NK-92 treated with Interleukin-12 subunit alpha and Interleukin-12 subunit beta, amount 100 ng/mL, for 24 hours (cell line): ENCODE measurements at places on chromosomes 11 and 22.
A peak's percentile ranks its signal among the peaks of the same experiment; 100 is the strongest.

DNA sequence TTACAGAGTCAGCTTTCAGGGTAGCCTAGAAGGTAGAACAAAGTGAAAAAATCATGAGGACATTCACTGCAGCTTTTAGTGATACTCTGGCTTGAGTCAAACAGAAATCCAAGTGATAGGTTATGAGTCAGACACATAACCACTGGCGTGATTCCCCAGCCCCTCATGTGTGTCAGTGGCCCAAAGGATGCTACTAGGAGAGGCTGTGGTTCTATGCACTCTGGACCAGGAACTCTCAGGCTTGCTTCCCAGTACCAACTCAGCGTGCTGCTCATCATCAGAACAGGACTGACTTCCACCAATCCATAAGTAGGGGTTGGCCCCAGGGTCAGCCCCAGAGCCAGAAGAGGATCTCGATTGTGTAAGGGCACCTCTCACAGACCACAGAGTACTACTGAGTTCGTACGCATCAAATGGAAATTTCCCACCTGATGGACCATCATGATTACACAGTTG is 116.8 kb downstream of the MED15 start:
- DNase-seq: no peak

- DNase-seq: no peak
These were observed 295.5 kb downstream of the ETS1 start for GRCh38 chr11:128291835-128292234.

DNA sequence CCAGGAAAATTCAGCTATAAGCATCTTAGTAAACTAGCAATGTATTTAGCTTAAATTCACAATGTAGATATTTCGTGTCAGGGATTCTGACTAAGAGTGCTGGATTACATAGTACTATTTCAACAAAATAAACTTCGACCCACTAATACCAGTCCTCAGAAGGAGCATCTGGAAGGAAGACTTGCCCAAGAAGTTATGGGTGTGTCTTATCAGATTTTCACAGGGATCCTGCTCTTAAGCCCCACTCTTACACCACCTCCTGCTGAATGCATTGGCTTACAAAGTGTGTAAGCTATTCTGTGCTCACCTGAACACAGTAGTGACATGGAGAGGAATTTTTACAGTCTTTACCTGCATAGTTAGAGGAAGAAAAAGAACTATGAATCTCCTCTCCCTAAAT is 35.4 kb upstream of the ANO5 start:
- DNase-seq: no peak

DNA sequence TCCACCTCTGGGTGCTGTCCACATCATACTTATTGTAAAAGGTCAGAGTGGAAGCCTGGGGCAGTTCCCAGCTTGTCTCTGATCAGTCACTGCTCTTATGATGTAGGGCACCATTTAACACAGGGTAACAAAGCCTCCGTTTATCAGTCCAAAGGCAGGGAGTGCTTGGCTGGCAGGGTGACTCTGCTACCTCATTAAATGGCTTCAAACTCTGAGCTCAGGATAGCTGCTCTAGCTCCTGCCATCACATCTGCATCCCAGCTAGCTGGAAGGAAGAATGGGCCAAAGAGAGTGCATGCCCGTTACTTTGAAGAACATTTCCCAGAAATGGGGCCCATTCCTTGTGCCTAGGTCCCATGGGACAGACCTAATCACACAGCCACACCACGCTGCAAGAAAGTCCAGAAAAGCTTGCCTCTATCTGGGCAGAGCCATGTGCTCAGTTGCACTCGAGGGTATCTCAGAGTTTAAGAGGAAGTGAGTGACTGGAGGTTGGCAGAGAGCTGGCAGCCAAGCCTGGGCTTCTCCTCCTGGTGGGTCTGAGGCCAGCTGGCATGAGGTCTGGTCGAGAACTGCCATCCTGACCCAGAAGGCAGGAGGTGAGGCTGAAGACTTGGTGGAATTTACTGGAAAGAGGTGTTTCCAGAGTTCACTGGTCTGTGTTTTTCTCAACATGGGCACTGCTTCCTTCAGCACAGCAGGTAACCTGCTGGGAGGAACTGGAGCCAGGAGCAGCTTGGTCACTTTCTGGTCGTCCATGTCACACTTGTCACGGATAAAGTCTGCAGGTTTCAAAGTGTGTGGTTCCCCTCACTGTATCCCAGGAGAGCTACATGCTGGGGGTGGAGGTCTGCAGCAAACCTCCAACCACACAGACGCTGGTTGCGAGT is 935.7 kb downstream of the BRD1 start:
- DNase-seq: no peak

DNA sequence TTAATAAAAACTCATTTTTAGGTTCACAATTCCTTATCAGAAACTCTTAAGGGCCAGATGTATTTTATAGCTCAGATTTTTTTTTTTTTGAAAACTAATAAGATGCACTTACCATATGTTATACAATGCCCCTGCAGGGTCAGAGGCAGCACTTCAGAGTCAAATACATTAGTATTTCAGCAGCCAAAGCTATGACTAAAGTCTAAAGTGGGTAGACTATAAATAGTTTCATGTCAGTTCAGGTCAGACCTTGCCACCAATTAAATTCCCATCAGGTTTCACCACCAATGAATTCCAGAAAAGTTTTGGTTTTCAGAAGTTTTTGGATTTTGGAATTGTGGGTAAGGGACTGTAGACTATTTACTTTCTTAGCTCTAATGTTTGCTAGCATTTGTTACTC is 75.9 kb downstream of the FAM83F start:
- DNase-seq: no peak

DNA sequence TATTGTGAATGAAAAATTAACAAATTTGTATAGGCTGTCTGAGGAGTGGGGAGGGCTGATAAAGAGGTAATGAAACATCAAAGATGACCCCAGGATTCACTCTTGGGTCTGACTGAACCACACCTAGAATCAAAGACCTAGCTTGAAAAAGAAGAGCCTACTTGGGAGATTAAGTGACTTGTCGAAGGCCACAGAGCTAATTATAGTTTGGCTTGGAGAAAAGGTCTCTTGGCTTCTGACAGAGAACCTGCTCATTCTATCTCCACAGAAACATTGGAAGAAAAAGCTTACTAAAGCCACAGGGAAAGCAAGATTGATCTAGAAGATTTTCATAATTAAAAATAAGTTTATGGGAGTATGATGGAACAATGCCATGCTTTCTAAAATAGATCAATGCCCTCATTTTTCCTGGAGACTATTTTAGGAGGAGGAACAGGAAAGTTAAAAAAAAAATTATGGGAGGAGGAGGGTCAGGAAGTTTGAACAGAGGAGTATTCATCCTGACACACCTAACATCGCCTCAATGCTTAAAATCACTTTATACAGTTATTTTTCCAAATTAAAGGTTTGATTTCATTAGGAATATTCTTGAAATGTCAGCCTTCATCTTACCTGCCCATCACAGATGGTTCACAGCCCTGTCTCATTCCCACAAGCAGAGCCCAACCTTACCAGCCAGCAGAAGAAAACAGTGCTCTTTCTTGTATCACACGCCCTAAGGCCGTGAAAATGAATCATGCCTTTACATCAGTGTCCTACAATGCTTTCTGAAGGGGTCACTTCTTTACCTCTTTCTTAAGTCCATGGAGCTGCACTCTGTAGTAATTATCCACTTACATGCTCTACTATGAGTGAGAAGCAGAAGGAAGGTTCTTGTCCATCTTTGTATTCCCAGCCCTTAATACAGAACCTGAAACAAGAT is 231.1 kb upstream of the MPPED2 start:
- no peak for DNase-seq

GRCh38 chr11:77136074-77136473 is 8.0 kb downstream of the MYO7A start:
- no peak for DNase-seq

GRCh38 chr11:2413742-2414579 is 13.4 kb downstream of the TSSC4 start:
- DNase-seq: no peak

DNA sequence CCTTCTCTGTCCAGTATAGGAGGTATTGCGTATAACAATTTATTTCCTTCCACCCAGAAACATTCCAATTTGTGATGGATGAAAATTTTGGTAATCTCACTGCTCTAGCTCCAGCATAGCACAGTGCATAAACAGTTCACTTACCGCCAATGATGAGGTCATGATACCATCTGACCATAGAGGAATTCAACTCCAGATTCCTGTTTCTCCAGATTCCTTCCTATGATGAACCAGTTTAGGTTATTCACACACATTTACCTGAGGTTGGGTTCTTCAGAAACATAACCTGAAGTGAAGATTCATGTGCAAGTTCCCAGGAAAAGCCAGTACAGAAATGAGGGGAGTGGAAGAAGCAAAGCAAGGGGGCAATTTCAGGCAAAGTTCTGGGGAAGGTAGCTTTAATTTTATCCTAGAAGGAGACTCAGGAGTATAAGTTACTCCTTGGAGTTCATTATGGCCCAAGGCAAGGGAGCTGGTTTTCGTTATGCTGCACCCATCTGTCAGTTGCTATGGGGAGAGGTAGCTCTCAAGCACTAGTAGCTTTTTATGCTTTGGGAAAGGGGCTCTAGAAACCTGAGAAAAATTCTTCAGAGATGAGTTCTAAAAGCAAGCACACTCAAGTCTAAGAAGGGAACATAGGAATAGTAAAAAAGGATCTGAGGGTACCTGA is 121.6 kb downstream of the CASP12 start:
- DNase-seq: no peak

DNA sequence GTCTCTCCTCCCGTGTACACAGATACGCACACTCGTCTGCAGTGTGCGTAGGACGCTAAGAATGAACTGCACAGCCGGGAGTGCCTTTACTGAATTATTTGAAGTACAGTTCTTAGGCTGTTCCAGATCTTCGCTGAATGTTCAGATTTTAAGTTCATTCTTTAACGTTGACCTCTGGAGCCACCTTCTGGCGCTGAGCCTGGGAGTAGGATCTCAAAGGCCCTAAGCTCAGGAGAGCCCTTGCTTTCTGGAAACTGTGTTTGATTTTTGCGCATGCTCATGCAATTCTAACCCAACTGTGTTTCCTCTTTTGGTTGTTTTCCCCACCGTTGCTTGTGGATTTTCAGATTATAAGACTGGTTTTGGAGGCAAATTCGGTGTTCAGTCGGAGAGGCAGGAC is 22.8 kb downstream of the CTTN start:
- no peak for DNase-seq

- no peak for DNase-seq
These were observed 38.3 kb upstream of the CEP295 start for GRCh38 chr11:93623179-93623578.

DNA sequence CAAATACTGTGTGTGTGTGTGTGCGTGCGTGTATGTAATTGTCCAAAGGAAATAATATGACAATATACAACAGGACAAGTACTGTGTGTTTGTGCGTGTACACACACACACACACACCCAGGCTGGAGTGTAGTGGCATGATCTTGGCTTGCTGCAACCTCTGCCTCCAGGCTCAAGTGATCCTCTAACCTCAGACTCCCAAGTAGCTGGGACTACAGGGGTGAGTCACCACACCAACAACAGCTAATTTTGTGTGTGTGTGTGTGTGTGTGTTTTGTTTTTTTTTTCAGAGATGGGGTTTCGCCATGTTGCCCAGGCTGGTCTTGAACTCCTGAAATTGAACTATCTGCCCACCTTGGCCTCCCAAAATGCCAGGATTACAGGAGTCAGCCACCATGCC is 61.5 kb downstream of the NUP98 start:
- DNase-seq: no peak

DNA sequence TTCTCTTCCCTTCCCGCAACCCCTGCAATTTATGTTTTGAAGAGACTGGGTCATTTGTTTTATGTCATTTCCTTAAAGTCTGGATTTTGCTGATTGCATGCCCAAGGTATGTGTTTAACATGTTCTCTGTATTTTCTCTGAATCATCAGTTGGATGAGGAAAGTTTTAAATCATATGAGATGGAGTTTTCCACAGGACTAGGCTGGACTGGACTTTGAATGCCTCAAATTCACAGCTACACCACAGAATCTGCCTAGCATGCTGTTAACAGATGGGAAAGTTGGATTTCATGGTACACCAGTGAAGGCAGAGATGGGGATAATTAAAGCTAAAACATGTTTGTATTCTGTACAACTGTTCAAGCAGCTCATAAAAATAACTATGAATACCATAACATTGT is 62.6 kb downstream of the CWC15 start:
- DNase-seq: no peak

- no peak for DNase-seq
These were observed 44.7 kb upstream of the SEPTIN5 start for GRCh38 chr22:19669570-19669969.

DNA sequence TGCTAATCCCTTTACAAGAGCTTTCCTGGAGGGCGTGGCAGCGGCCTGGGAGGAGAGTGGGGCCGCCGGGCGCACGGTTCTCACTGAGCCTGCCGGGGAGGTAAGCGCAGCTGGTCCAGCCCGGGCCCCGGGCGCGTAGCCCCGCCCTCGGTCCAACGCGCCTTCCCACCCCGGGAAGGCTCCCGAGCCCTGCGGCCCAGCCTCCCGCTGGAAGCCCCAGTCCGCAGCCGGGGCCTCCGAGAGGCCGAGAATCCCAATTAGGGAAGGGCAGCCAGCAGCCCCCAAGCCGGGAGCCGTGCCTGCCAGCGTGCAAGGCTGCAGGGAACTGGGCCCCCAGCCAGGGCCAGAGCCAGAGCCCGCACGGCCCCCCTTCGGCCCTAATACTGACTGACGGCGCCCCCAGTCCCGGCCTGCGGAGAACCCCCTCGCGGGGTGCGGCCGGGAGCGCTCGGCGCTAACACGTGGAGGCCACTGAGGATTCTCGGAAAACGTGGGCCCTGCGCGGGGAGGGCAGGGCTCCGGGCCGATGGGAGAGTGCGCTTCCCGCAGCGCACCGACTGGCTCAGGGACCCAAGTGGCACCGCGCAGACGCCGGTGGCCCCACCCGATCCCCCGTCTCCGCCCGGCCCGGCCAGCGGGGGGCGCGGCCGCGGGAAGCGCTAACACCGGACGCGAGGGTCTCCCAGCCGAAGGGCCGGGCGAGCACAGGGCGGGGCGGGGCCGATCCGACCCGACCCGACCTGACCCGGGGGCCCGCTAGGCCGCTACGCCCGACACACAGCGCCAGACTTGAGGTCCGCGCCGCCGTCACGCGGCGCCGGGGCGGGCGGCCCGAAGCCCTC is 5.7 kb downstream of the ZFTA start:
- DNase-seq: no peak

- DNase-seq: no peak
These were observed 11.9 kb downstream of the OTOG start for GRCh38 chr11:17558916-17559315.

GRCh38 chr22:50445071-50445879 is 29.6 kb downstream of the SBF1 start:
- no peak for DNase-seq

GRCh38 chr11:57842873-57843272 is 81.3 kb downstream of the CTNND1 start:
- no peak for DNase-seq

- DNase-seq: peak; percentile 54
These were observed 564 bp downstream of the THAP12 start for GRCh38 chr11:76380159-76380976.

GRCh38 chr11:121113611-121114010 is 12.6 kb downstream of the TECTA start:
- no peak for DNase-seq
